ENCODE measurements at places on chromosomes 5 and 9.

DNA sequence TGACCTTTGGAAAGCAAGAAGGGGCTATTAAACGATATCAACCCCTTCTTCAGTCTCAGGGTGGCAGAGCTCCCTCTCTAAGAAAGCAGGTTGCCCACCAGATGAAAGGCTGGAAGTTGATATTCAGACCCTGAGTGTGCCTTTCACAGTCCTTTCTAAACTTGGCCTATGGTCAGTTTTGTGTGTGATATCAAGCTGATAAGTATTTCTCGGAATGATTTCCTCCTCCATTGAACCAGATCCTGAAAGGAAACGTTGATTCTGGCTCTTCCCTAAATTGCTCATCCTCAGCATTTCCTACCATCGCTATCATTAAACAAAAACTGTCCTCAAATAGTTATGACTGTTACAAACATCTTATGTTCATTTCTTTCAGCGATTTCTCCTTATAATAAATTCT is 130.4 kb downstream of the CEMIP2 start:
- no peak for DNase-seq

- no peak for DNase-seq
Observed at GRCh38 chr9:4514252-4515128, 24.2 kb downstream of the SLC1A1 start.

GRCh38 chr5:122091936-122092600 is 14.0 kb upstream of the LOX start:
- no peak for DNase-seq

DNA sequence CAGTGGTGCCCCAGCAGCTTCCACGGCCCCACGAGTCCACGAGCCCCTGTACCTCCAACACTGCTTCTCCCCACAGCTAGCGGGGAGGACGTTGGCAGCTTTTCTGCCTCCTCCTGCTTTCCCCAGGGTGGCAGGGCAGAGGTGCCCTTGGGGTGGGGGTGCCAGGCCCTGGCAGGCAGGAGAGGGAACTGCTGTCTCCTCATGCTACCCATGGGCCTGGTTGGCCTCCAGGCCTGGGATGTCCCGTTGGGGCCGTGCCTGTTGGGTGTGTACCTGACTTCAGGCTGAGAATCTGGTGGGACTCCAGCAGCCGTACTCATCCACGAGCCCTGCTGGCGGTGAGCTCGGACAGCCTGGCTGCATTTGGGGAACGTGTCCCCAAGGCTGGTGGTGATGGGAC is 27.3 kb downstream of the RXRA start:
- DNase-seq: no peak

DNA sequence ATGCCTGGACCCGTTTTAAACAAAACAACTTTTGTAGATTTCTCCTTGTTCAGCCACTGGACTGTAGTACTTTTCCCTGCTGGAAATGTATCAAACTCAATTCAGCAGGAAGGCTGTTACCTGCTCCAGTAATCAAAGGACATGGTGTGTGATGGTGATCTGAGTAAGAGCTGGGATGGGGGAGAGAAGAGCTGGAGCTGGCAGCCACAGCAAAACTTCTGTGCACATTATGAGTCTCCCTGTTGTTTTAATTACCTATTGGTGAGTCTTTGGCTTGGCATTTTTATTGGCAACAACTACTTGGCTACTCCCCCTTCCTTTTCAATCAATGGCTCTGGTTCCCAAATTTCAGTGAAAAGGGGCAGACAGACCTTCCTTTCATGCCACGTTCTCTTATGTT is 9.7 kb downstream of the NREP start:
- no peak for DNase-seq

GRCh38 chr5:172575816-172576545 is 65.1 kb upstream of the NEURL1B start:
- DNase-seq: no peak

DNA sequence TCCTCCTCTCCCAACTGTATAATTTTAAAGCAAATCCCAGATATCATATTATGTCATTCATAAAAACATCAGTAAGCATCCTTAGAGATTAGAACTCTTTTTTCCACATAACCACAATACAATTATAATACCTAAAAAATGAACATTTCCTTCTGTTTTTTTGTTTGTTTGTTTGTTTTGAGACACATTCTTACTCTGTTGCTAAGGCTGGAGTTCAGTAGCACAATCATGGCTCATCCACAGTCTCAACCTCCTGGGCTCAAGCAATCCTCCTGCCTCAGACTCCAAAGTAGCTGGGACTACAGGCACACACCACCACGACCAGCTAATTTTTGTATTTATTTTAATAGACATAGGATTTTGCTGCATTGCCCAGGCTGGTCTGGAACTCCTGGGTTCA is 8.0 kb downstream of the F2R start:
- no peak for DNase-seq

- peak; percentile 49 for DNase-seq
Observed at GRCh38 chr9:85900504-85901201, 40.3 kb upstream of the NAA35 start.

DNA sequence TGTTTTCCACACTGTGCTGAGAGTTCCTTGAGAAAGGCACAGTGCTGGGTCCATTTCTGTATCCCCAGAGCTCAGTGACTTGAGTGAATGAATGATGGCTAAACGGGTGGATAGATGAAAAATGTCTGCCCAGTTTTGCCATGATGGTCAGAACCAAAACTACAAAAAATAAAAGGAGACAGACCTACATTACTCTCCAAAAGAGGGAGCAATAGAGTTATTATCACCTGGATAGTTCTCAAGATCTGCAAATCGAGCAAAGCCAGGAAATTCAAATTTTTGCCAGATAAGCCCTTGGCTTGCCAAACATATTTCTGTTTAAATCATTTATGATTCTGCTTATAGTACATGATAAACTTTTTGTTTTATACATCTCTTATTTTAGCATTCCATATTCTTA is 214.2 kb upstream of the ZNF462 start:
- DNase-seq: no peak
